ENCODE measurements at places on chromosomes 6 and 20. TPM values are rescaled to one million over a fixed set of nuclear protein-coding genes. Genes with fewer than 3 reads are reported as not detected.

Gene FABP7
- not detected for total RNA-seq

Gene TNFRSF6B
- total RNA-seq = not detected

Gene CLPSL1
- not detected for total RNA-seq

Gene C4B
- 3.8 TPM for total RNA-seq

Gene EDN3
- 60.6 TPM for total RNA-seq

Gene MMP24
- total RNA-seq = 0.59 TPM

Gene RIPPLY2
- not detected for total RNA-seq

Gene PRRT1
- 1.0 TPM for total RNA-seq

Gene SULF2
- 177 TPM for total RNA-seq

Gene ARMC12
- 0.46 TPM for total RNA-seq

Gene CEP250
- total RNA-seq = 22.5 TPM

Gene TMC2
- not detected for total RNA-seq

Gene EPPIN
- total RNA-seq = not detected

Gene ANKRD66
- not detected for total RNA-seq

Gene MOCS1
- 12.9 TPM for total RNA-seq

Gene PGC
- total RNA-seq = not detected

Gene DEFB124
- not detected for total RNA-seq

Gene TSPYL1
- 70.1 TPM for total RNA-seq

Gene RCAN2
- total RNA-seq = 4.0 TPM

Gene TRIM15
- 62.5 TPM for total RNA-seq

Gene RUNX2
- total RNA-seq = 2.5 TPM
